ENCODE measurements at places on chromosomes 13 and 19.

GRCh38 chr13:50244713-50245574 is 229.7 kb downstream of the KCNRG start:
- no peak for DNase-seq

DNA sequence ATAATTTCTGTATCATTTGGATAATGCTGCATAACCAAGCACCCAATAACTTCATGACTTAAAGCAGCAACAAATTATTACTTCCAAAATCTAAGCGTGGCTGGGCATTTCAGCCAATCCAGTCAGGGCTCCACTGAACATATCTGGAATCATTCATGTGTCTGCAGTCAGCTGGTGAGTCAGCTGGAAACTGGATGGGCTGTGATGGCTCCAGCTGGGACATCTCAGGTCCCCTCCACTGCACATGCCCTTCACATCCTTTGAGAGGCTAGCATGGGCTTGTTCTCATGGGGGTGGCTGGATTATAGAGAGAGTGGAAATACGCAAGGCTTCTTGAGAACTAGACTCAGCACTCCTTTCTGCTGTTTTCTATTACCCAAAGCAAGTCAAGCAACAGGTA is 961.9 kb downstream of the DIAPH3 start:
- no peak for DNase-seq

GRCh38 chr19:29467824-29468401 is 57.9 kb upstream of the VSTM2B start:
- DNase-seq: peak; percentile 71

GRCh38 chr19:34364462-34364829 is 550 bp upstream of the GPI start:
- no peak for DNase-seq

DNA sequence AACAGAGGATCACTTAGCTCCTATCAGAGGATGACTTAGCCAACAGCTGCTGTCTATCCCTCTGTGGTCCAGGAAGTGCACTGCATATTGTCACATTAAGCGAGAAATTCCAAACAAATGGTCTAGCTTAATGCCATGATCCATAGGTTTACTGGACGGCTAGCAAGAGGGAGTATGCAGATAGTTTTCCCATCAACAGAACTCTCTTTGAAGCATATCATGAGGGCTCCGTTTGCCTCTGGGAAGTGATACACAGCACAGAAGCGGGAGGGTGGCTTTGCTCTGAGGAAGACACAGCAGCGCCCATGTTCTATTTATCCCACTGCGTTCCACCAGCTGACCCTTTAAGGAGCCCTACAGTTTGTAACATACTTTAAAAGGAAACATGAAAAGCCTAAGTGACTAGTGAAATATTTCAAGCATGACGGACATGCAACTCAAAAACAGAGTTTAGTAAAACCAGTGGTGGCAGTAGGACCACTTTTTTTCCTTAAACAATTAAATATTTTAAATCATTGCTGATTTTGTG is 52.7 kb downstream of the COL4A1 start:
- no peak for DNase-seq

GRCh38 chr19:31344403-31344802 is 4.8 kb downstream of the TSHZ3 start:
- DNase-seq: no peak

GRCh38 chr13:93406136-93406535 is 179.5 kb downstream of the GPC6 start:
- peak; percentile 7 for DNase-seq

GRCh38 chr13:45362939-45363338 is 22.0 kb upstream of the TPT1 start:
- no peak for DNase-seq

DNA sequence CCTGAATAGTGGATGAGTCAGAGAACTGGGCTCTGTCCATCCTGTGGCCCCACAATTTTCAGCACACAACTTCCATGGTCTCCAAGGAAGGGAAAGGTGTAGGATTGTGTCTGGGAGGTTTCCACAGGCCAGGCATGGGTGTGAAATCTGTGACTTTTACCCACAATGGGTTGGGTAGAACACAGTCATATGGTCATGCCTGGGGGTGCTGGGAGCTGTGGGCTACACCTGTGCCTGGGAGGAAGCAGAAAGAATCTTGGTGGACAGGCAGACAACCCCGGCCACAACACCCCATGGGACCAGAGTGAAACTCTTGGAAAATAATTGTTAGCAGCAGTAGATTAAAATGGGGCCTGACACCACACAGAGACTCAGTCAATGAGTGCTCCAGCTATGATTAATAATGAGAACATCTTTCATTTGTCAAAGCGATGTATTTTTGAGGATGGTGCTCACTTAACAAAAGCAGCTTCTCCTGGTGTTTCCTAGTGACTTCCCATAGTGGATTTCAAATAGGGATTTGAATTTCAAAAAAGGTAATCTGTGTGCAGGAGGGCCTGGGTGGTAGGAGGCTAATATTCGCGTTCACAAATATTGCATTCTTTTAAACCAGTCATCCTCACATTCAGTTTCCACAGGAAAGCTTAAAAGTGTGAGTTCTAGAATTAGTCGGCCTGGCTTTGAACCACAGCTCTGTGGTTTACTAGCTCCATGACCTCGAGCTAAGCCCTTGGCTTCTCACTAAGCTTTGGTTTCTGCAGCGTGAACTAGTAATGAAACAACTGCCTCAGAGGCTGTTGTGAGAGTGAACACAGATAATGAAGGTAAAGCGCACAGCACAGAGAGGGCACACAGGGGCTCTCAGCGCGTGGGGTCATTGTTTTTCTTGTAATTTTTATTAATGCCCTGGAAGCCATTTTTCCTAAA is 89.3 kb upstream of the UQCRFS1 start:
- DNase-seq: no peak

GRCh38 chr13:32949820-32950219 is 66.4 kb upstream of the KL start:
- DNase-seq: no peak

DNA sequence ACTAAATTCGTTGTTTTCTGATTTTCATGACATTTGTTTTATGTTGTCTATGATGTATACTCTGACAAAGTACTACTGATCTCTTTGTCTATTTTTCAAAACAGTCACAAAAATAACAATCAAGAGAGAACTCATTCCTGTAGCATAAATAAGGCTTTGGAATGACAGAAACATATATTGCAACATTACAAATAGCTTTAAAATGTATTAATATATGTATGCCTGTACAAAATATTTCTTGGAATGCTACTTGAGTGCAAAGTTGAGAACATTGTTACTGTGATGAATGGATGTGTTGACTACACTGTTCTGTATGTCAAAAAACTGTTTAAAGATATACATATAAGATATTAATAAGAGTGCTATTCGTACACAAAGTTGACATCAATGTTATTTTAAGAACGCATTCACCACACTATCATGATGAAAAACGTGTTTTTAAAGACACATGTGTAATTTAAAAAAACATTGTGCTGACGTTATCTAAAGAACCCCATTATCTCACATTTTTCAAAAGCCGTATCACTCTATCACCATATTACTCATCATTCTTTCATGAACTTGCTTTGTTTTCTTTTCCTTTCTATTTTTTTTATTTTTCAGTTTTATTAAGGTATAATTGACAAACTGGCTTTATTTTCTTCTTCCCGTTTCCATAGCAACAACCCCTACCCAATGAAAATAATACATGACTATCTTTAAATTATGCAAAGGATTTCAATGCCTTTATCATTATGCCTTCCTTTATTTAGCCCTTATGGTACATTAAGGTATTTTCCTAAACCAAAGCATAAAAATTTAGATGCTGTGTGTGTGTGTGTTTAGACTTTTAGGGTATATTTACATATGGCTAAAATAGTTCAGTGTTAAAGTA is 918.8 kb downstream of the SLITRK1 start:
- DNase-seq: no peak

GRCh38 chr13:50677258-50677657 is 166.2 kb downstream of the DLEU7 start:
- DNase-seq: no peak

DNA sequence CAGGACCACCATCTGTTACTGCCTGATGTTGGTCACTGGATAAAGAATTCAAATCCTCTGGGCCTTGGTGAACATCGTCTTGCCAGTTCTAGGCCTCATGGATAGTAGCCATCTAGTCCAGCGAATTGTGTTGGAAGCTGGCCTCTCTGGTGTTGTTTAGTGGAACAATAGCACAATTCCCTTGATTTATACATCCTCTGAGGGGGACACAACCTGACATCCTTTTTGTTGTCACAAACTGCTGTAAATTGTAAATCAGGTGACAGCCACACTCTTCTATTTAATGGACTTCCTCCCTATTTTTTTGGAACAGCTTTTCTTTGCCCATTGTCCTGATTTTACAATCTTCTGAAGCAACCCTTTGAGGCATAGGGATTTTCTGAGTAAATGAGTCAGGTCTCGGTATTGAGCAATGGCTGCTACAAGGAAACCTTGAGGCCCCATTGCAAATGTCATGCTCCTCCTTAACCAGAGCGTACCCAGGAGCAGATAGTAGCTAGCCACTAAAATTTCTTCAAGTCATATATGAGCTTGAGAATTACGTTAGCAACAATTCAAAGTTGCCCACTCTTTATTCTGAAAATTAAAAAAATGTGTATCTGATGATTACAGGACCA is 263.3 kb downstream of the COG6 start:
- no peak for DNase-seq

- no peak for DNase-seq
Observed at GRCh38 chr19:23254141-23254910, 4.1 kb upstream of the ZNF724 start.
